ENCODE measurements at places on chromosomes 2 and 18. TPM values are rescaled to one million over a fixed set of nuclear protein-coding genes. Genes with fewer than 3 reads are reported as not detected.

PRKAG3 gene
- total RNA-seq, result not detected

TMEM37 gene
- 0.51 TPM for total RNA-seq

MEIS1 gene
- total RNA-seq, result not detected

DNA sequence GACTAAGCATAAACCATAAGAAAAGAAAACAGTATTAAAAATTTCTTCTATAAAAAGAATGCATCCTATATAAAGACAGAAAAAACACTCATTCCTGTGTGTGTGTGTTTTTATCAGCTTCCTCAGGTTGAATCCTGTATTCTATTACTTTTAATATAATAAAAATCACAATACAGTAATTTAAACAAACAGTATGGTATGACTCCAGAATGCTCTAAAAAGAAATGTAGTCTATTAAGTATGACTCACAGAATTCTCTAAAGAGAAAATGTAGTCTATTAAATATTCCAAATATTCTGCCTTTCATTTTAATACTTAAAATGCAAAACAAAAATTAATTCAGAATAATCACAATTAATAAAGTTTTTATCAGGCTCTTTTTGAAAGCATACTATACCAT, 19.8 kb downstream of the CCDC88A start:
- no peaks in the 10 kb centered on the region for H3K36me3 ChIP-seq
- H3K4me1 ChIP-seq, result no peaks in the 10 kb centered on the region
- H3K4me3 ChIP-seq, result no peak overlapping the region
- DNase-seq, result no peak
- H3K27ac ChIP-seq, result no peak overlapping the region

GRCh38 chr2:100265226-100265625, 57.1 kb downstream of the LONRF2 start:
- no peak overlapping the region for H3K27ac ChIP-seq
- no peak for DNase-seq
- no peak overlapping the region for H3K4me3 ChIP-seq
